ENCODE measurements at places on chromosomes 5 and 9.

- DNase-seq: no peak
These were observed 50.1 kb downstream of the MRPL36 start for GRCh38 chr5:1749346-1750124.

DNA sequence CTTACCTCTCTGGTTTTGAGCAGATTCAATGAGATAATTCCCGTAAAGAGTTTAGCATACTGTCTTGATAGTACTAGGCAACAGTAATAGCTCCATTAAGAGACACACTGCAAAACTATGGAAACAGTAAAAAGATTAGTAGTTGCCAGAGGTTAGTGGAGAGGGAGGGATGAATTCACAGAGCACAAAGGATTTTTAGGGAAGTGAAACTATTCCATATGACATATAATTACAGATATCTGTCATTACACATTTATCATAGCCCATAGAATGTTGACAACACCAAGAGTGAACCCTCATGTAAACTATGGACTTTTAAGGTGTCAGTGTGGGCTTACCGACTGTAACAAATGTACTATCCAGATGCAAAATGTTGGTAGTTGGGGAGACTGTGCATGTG is 176.4 kb upstream of the PLCXD3 start:
- no peak for DNase-seq

GRCh38 chr5:2203774-2204173 is 321.0 kb upstream of the IRX4 start:
- DNase-seq: no peak

GRCh38 chr5:1312993-1313833 is 18.3 kb upstream of the TERT start:
- DNase-seq: no peak

- no peak for DNase-seq
These were observed 2020.9 kb downstream of the MAT2B start for GRCh38 chr5:165526357-165526756.

DNA sequence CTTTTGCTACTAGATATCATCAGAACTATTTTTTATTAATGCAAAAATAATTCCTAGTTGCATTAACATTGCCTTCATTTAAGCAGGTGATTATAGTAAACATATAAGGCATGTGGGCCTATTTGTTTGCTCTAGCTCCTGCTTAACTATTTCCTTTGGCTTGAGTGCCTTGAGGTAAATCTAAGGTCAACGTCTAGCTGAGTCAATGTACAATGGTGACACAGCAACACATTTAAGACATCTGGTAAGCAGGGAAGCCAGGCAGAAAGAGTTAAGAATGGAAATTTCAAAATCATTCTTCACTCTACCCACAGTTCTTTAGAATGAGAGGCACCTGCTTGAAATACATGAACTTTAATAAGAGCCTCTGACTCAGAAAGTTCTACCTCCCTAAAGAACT is 111.9 kb upstream of the FST start:
- DNase-seq: no peak

DNA sequence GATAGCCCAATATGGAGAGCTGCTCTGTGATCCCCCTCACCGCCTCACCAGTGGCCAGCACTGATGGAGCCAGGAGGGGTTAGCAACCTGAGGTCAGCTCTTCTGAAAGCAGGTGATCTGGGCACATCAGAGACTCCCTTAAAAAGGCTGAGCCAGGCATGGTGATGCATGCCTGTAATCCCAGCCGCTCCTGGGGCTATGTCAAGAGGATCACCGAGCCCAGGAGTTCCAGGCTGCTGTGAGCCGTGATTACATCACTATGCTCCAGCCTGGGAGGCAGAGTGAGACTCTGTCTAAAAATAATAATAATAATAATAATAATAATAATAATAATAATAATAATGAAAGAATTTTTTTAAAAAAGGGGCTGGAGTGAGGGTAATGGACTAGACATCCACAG is 66.6 kb upstream of the HRH2 start:
- DNase-seq: no peak

GRCh38 chr5:82329393-82329792 is 51.2 kb upstream of the RPS23 start:
- no peak for DNase-seq

DNA sequence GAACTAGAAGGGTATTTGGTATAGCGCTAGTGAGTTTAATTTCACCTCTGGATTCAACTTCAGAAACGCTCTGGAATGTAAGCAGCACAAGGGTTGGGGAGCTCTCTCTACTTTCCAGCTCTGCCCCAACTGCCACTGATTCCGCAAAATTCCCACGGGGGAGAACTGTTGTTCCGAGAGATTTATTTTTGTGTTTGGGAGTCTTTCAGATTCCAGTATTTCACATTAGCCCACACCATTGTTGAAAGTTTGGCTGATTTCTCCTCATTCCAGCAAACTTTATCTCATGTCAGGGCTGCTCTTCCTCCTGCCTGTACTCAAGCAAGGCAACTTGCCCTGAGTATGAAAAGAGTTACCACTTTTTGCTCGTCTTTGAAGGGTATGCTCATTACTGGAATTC is 198.5 kb upstream of the EGFLAM start:
- DNase-seq: no peak

DNA sequence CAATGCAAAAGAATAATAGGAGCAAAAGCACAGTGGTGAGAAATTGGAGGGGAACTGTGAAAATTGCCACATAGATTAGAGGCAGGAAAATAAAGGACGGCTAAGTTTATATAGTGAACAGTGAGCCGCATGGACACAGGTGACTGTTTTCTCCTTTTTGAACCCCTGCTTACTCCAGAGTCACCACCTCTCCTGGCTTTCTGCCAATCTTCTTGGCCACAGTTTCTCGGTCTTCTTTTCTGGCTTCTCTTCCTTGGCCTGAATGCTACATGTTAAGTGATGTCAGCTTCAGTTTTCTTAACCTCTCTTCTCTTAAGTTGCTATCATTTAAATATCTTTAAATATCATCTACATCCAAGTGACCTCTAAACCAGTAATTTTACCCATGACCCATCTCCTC is 47.3 kb upstream of the CDKN2B start:
- DNase-seq: no peak

DNA sequence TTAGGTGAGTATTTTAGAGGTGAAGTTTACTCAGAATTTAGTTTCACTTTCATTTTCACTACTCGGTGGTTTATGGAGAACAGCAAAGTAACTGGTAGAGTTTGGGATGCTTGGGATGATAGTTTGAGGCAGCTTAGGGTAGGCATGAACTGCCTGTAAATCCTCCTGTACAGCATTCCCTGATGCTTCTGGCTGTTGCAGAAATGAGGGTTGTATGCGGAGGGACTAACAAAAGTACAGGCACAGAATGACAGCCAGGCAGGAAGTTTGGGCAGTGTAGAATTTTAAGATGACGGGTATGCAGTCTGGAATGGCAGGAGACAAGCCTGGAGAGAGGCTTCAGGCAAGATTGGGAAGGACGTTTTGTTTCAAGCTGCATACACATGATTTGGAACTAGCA is 48.0 kb upstream of the FAM120AOS start:
- no peak for DNase-seq

- no peak for DNase-seq
These were observed 367.1 kb upstream of the IZUMO3 start for GRCh38 chr9:24912767-24913166.

DNA sequence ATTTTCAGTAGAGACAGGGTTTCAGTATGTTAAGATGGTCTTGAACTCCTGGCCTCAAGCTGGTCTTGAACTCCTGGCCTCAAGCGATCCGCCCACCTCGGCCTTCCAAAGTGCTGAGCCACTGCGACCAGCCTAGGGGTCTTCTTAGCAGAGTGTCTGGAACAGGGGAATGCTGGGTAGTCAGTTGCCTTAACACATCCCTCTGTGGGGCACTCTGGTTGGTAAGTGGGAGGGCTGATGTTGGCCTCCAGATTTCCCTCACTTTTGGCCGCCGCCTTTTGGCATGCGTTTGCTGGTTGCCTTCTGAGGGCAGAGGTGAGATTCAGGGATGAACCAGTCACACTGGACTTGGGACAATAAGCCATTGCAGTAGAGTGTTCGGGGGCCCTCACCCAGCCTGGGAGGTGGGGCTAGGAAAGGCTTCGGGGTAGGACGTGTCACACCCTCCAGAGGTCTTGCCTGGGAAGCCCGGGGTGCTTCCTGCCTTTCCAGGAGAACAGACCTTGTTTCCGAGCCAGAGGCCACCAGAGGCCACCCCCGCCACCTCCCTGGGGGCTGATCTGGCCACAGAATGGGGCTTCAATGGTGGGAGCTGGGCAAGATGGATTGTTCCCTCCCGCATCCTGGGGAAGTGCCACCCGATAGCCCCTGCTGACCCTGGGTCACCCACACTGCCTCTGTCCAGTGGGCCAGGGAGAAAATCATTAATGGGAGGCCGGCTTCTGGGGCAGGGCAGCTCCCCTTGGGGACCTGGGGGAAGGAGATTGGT is 13.3 kb downstream of the FGF18 start:
- no peak for DNase-seq

DNA sequence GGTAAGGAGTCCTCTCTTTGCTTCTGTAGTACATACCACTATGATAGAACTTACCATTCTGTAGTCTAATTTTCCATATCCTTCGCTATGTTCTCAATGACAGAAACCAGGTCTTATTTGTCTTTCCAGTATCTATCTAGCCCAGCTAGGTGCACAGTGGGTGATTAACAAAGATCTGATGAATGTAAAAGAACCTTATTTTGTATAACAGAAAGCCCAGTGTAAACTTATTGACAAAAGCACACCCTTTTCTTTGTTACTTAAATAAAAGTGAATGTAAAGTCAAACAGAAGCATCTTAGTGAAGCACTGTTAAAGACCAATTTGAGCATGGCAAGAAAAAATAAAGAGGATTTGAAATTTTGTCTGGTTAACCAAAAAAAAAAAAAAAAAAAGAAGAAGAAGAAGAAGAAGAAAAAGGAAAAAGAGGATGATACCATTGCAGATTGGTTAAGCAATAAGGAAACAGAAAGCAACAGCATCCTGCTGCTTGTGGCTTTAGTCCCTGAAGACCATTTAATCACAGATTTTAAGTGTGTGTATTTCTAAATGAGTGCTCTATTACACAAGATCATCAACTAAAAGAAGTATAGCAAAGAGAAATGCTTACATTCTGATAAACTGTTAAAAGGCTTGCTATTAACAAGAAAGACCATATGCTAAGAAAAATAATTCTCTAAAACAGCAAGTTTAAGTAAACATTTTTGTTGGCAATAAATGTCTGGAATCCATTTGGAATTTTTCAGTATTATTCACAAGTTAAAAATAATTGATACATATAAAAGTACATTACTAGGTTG is 21.2 kb downstream of the MEGF9 start:
- no peak for DNase-seq

GRCh38 chr9:136697146-136697820 is 10.0 kb upstream of the AGPAT2 start:
- no peak for DNase-seq

DNA sequence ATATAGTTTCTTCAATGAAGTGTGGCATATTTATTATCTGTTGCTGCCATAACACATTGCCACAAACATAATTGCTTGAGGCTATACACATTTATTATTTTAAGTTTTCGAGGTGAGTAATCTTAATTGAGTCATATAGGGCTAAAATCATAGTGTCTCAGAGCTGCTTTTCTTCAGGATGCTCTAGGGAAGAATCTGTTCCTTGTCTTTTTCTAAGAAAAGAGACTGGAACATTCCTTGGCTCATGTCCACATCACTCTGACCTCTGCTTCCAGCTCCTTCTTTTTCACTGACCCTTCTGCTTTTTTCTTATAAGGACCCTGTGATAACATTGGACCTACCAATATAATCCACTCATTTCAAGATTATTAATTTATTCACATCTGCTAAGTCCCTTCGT is 632.4 kb upstream of the TYRP1 start:
- no peak for DNase-seq

GRCh38 chr5:52985306-52985705 is 3.8 kb upstream of the ITGA2 start:
- DNase-seq: no peak

DNA sequence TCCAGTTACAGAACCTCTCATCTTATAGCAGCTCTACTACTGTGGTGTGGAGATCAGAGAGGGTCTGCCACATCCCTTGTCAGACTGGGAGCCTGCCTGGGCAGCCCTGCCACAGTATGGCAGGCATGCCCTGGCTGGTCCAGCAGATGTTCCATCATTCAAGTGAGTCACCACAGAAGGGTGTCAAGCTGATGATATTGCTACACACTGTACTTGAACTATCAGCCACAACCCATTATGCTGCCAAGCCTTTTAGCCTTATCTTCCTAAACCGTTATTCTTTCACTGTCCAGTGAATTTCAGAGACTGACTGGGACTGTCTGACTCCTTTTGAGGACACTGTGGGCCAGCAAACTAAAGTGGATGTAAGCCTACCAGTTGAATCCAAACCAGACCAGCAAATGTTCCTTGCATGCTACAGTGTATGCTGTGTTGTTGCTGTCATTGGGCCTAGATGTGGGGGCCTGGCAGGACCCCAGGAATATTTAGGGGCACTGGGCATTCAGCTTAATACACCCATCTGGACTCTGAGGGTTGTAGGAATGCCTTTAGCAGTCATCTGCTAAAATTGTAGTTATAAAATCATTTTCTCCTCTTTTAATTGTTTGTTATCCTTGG is 202.6 kb downstream of the NR3C1 start:
- DNase-seq: no peak

DNA sequence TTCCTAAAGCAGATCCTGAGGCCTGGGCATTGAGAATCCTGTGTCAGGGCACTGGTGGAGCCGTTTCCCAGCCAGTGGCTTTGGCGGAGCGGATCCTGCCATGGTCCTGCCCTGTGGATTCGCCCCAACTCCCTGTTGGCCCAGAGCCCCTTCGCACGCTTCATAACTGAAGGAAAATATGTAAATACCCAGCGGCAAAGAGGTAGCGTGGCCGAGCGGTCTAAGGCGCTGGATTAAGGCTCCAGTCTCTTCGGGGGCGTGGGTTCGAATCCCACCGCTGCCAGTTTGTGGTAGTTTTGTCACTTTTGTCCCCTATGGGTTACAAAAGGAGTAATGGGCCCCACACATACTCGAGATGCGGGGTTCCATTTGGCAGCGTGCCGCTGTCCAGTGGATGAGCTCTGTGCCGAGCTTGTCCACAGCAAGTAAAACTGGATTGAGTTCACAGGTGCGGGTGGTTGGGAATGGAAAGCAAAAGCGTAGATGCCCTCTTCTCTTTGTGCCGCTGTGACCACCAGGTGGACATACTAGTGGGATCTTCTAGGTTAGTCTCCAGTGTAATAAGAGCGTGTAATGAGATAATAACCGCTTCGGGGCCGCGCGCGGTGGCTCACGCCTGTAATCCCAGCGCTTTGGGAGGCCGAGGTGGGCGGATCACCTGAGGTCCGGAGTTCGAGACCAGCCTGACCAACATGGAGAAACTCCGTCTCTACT is 17.3 kb downstream of the TRIM7 start:
- DNase-seq: peak; percentile 63

DNA sequence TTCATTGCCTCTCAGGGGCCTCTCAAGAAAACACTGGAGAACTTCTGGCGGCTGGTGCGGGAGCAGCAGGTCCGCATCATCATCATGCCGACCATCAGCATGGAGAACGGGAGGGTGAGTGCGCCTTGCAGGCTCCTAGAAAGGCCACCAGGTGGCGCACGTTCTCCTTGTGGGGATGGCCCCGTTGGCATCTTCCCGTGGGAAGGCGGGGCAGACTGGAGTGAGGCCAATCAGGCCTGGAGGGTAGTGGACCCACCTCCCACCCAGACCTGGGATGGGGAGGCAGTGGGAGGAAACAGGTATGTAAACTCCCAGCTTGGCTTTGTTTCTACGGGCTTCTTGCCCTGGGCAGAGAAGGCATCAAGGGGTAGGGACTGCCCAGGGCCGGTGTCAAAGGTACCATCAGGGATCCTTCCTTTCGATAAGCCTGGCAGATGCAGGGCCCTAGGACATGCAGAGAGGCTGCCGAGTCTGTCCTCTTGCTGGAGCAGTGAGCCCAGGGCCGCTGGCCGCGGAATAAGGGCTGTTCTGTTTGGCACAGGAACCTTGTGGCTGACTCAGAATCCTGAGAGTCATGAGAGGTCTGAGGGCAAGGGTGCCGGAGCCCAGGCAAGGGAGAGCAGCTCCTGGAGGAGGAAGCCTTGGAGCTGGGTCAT is 18.9 kb upstream of the SPTLC1 start:
- peak; percentile 53 for DNase-seq
